Gastrocnemius medialis (tissue), 4 donors: ENCODE measurements at places on chromosomes 3 and 15.

DNA sequence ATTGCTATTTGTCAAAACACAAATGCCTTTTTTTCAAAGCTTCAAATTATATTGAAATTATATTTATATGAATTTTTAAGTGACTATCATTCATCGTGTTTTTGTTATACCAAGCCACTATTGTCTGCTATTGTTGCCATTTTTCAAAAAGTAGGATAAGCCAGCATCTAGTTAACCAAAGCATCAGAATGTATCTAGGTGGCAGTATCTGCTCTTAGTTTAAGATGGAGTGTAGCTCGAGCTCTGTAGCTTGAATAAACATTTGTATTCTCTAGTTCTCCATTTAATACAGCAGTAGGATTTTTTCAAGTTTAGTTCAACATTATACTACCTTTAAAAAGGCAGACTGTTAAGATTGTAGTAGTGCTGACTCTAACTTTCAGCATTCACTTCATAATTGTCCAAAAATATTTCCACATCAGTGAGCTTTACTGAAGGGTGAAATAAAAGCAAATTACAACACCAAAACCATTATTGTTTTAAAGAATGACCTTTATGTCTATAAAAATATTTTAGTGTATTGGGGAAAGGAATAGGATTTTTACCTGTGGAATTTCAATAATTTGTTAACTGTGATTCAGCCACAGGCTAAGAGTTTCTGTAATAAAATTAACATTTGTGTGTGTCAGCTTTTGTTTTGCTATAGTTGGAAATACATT, 19.6 kb upstream of the C15orf61 start:
- DNase-seq, result no peak
- no peak overlapping the region for H3K27ac ChIP-seq
- no peaks in the 10 kb centered on the region for H3K36me3 ChIP-seq

DNA sequence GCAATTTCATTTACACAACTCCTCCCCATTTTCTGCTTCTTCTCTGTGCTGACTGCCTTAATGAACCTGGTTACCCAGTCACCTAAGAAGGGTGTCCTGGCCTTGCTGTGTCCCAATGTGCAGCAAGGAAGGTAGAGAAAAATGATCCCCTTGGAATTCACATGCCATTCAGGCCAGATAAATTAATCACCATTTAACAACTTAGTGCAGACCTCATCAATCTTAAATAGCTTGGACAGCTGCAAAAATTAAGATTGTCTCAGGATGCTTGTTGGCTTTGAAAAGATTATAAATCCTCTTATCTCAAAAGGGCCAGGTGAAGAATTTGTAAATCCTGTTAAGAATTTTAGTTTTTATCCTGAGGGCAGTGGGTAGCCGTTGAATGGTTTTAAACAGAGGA, 9.7 kb upstream of the CDV3 start:
- no peak overlapping the region for H3K27ac ChIP-seq
- no peaks in the 10 kb centered on the region for H3K36me3 ChIP-seq
- H3K4me1 ChIP-seq, result no peaks in the 10 kb centered on the region
- no peak for DNase-seq

DNA sequence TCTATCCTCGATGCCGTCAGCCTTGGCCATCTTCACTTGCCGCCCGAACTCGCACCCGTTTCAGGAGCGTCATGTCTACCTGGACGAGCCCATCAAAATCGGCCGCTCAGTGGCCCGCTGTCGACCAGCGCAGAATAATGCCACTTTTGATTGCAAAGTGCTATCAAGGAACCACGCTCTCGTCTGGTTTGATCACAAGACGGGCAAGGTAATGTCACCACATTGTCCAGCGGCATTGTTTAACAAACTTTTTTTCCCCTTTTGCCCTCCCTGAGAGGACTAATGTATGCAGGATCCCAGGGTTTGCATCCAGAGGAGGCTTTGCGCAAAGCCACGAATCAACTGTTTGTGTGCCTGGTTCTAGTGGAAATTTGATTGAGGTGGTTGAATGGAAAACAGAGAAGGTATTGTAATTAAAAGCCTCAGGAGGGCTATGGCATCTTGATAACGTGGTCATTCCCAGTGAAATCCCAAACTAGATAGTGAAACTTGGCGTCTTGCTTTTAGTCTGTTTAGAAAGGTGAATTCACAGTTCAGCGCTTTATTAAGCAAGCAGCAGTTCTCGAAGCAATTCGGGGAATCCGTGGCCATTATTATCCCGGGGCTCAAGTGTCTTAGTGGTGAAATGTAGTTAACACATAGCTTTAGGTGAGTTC, 1.7 kb downstream of the SLMAP start:
- peaks cover 38% of the 10 kb centered on the region for H3K4me1 ChIP-seq
- peak overlapping the region; percentile 94 for H3K4me3 ChIP-seq
- peak; percentile 29 for DNase-seq
- no peaks in the 10 kb centered on the region for H3K36me3 ChIP-seq

DNA sequence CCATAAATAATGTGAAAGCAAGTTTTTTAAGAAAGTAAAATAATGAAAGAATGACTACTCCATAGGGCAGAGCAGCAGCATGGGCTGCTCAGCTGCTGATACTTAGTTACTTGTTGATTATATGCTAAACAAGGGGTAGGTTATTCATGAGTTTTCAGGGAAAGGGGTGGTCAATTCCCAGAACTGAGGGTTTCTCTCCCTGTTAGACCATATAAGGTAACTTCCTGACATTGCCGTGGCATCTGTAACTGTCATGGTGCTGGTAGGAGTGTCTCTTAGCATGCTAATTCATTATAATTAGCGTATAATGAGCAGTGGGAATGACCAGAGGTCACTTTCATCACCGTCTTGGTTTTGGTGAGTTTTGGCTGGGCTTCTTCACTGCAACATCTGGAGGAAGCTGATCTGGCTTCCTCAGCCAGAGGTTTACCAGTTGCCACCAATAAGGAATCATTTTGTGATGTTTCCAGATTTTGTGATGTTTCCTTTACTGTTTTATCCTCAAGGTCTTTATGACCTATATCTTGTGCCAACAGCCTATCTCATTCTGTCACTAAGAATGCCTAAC, 121.8 kb upstream of the CHL1 start:
- H3K4me3 ChIP-seq, result no peak overlapping the region
- H3K36me3 ChIP-seq, result no peaks in the 10 kb centered on the region

GRCh38 chr15:44092221-44092620, 102.8 kb downstream of the FRMD5 start:
- H3K27me3 ChIP-seq, result no peaks in the 10 kb centered on the region
- no peaks in the 10 kb centered on the region for H3K36me3 ChIP-seq
- no peak for DNase-seq
- H3K4me1 ChIP-seq, result no peaks in the 10 kb centered on the region
